Glomerular endothelial cell (primary cell): ENCODE measurements at places on chromosomes 7 and 10. TPM values are rescaled to one million over a fixed set of nuclear protein-coding genes. Genes with fewer than 3 reads are reported as not detected.

The SLC26A5 gene
- not detected in 2 replicates for total RNA-seq

DNA sequence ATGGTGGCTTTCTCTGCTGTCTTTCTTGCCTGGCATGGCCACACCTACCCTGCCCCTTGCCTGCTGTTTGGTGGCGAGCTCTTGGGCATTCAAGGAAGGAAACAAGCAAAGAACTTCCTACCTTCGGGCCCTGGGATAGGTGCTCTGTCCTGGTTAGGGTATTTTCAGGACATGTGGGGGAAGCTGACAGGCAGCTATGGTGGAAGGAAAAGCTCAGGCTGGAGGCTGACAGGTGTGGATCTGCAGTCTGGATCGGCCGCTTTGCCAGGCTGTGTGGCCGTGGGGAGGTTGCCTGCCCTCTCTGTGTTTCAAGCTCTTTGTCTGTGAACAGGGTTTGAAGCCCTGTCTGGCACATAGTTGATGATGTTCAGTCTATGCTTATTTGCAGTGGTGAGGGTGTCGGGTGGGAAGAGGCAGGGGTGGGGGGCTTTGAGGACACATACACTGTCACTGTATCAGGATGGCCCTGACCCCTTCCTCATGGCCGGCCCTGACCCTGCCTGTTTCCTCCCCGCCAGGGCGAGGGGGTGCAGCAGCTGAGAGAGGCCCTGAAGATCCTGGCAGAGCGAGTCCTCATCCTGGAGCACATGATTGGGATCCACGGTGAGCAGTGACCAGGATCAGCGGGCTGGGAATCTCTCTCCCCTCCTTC lies 73.7 kb downstream of the MYL10 start:
- DNase-seq, result no peak

GRCh38 chr10:118832241-118832651 lies 77.5 kb upstream of the CACUL1 start:
- DNase-seq, result no peak

The CYP3A7 gene
- not detected in 2 replicates for total RNA-seq

DNA sequence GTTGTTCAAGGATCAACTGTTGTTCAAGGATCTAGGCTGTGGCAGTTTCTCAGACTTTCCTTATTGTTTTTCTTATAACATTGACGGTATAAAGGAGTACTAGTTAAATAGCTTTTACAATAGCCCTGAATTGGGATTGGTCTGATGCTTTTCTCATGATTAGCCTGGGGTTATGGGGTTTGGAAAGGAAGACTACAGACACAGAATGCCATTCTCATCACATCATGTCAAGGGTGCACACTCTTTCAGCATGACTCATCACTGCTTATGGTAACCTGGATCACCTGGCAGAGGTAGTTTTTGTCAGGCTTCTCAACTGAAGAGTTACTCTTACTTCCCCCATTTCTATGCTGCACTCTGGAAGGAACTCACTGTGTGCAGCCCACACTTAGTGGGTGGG lies 194.2 kb upstream of the NPSR1 start:
- DNase-seq, result no peak

DNA sequence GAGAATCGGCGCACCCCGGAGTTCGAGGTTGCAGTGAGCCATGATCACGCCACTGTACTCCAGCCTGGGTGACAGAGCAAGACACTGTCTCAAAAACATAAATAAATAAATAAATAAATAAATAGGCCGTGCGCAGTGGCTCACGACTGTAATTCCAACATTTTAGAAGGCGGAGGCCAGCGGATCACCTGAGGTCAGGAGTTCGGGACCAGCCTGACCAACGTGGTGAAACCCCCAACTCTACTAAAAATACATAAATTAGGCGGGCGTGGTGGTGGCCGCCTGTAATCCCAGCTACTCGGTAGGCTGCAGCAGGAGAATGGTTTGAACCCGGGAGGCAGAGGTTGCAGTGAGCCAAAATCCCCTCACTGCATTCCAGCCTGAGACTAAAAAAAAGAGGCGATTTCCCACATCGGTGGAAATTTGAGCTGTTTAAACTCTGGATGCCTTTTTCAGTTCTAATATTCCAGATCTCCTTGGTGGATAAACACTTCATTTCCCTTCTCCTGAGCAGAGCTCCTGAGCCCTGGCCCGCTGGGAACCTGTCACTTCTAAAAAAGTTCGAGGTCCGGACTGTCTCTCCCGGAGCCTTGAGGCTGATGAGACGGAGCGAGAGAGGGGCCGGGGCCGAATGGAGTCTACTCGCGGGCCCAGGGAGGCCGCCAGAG lies 2.0 kb upstream of the NFKB2 start:
- DNase-seq, result no peak

DNA sequence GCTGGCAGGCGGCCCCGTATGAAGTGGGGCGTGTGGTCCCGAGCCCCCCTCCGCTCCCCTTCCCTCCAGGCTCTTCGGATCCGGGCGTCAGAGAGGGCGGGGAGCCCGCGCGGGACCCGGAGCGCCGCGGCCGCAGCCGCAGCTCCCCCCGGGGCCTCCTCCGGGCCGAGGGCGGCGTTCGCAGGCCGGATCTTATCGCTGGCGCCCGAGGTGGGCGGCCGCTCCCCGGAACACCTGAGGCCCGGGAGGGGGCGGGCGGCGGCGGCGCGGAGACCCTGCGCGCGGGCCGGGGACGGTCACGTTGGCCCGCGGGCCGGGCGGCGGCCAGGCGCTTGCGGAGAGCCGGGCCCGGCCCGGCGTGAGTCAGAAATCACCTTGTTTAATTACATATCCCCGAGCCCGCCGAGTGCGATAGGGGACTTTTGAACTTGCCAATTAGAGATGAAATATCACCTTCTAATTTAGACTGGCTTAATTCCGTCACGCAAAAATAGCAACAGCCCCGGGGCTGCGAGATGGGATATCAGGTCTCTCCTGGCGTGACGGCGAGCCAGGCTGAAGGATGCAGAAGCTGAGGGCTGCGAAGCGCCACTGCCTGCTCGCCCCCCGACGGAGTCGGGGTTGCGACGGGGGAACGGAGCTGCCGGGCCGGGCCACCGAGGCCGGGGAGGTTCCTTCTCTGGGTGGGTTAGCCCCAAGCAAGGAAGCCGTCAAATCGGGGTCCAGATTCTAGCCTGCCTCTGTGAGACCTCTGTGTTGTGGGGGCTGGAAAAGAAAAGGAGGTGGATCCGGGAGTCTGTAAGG lies 43.4 kb downstream of the LDB3 start:
- no peak for DNase-seq

DNA sequence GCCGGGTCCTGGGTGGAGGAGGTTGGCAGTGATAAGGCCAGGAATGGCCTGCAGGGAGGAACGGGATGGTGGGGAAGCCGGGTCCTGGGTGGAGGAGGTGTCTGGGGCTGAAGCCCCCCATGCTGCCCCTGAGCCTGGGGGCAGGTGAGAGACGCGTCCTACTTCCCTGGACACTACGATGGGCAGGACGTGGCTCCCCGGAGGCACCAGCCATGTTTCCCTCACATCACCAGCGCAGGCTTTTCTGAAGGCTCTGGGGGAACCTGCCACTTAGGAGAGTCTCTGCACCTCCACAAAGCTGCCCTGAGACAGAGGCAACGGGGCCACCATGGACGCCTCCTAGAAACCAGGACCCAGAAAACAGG lies 324.8 kb downstream of the DNAJB6 start:
- DNase-seq, result no peak

The AQP1 gene
- total RNA-seq, result 0.82 and 6.9 TPM in 2 replicates

DNA sequence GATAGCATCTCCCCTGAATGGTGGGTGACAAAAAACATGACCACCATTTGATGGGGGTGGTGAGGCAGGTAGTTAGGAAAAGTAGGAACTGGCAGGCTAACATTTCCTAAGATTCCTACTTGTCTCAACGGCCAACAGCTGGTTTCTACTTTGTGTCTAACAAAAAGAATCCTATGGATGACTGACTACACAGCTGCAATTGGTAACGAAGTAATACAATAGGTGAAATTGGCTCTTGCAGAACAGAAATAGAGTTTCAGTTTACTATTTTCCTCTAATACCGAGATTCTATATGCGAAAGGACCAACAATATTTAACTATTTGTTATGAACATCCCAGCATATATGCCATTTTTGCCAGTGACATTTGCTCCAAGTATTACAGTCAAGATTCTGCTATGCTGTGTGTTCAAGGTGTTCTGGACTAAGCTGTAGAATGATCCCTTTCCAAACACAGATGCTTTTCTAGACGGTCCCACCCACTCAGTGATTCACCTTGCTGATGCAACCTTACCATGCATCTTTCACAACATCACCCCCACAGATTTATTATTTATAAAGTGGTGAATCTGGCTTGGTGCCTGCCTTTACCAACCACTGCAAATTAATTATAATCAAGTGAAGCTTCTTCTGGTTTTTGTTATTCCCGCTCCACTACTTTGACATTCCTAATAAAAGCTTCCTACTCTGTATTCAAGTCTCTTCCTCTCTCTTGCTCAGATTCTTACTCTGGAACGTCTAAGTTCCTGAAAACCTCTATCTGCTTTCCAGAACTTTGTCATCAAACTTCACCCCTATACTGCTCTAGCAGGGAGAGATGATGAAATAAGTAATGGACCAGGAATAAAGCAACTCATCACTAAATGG lies 16.8 kb downstream of the BBIP1 start:
- DNase-seq, result no peak

GRCh38 chr7:1385809-1386622 lies 73.3 kb downstream of the MICALL2 start:
- DNase-seq, result no peak

- DNase-seq, result no peak
Observed at GRCh38 chr10:132888898-132889490, 53.4 kb downstream of the CFAP46 start.

The ZNF783 gene
- total RNA-seq, result 7.1 and 12.1 TPM in 2 replicates

The SPDYE11 gene
- total RNA-seq, result not detected in 2 replicates

DNA sequence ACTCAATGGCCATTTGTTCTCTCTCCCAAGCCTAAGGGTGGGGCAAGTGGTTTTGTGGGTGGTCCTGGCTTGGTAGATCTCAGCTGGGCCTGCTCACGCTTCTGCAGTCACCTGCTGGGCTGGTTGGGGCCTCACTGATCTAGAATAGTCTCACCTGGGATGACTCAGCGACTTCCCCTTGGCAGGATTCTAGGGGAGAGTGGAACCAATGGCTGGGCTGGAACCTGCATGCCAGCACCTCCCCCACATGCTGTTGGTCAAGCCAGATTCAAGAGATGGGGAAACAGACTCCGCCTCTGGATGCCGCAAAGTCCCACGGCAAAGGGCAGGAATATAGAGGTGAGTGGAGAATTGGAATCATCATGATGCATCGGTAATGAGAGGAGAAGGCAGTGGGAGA lies 292.9 kb upstream of the NPVF start:
- DNase-seq, result no peak

DNA sequence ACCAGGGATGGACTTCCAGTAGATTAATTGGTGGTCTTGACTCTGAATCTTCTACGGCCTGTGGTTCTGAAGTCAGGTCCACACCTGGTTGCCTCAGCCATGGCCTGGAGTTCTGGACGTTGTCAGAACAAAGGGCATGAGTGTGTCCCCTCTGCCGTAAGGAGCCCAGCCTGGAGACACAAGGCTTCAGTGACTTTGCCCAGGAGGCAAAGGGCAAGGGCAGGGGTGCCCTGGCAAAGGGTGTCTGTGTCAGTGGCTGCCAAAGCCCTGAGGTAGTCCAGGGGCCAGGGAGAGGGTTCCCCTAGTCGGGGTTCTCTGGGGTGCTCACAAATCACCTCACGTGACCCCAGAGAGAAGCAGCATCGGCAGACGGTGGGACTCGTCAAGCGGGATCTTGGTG lies 273.2 kb upstream of the ZNF32 start:
- DNase-seq, result no peak

The RET gene
- total RNA-seq, result 0.44 and 2.3 TPM in 2 replicates

DNA sequence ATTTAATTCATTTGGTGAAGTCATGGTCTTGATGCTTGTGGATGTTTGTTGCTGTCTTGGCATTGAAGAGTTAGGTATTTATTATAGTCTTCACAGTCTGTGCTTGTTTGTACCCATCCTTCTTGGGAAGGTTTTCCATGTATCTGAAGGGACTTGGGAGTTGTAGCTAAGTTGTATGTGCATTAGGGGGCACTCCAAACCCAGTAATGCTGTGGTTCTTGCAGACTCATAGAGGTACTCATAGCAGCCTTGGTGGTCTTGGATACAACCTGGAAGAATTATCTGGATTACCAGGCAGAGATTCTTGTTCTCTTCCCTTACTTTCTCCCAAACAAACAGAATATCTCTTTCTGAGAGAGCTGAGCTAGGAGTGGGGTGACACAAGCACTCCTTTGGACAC lies 93.2 kb downstream of the ADCYAP1R1 start:
- DNase-seq, result no peak

The FOXL3 gene
- not detected in 2 replicates for total RNA-seq

The ARL3 gene
- total RNA-seq, result 6.4 and 7.4 TPM in 2 replicates

The FAM241B gene
- total RNA-seq, result 1.6 and 1.8 TPM in 2 replicates

DNA sequence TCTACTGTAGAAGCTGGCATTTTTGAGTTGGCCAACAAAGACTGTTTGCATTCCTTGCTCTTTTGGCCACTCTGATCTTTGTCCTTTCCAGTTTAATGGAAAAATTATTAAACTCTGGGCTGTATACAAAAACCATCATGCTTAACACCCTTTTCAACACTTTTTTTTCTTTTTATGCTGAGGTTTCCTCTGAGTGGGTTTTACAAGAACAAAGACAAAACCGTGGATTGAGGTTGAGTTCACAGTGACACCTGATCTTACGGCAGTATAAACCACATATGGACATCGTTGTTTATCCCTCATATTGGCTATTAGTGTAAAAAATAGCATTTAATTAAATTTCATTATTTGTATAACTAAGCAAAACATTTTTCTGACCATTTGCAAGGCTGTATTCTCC lies 21.8 kb downstream of the MGAM start:
- DNase-seq, result no peak

The ELAPOR2 gene
- total RNA-seq, result 35.9 and 61.3 TPM in 2 replicates
